ENCODE measurements at places on chromosomes 2 and 18. TPM values are rescaled to one million over a fixed set of nuclear protein-coding genes. Genes with fewer than 3 reads are reported as not detected.

DNA sequence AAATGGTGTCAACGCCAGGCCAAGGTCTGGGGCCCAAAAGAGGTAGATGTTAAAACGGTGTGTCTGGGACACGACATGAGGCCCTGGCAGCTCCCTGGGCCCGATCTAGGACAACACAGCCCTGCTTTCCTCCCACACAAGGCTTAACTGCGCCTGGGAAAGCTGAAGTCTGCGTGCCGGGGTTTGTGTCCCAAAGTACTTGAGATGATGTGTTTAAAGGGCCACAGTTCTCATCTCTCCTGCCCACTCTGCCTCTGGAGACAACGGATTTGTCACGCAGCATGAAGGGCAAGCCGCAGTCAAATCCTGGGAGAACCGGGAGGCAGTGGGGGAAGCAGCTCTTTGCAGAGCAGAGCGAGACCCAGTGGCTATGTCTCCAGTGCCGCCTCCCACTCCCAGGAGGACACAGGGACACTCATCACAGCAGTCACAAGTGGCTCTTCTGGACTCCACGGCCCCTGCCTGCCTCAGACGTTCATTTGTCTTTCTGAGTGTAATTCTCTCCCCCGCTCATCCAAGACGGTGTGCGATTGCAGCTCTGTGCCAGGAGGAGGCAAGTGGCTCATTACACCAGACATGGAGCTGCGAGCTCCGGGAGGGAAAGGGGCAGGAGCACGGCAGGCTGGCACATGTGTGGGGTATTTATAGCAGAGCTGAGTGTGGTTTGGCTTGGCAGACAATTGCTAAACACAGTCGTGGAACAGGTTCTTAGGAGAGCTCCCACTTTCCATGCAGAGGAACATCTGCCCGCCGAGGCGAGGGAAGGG is 57.7 kb upstream of the SEMA4C start:
- peaks cover 23% of the 10 kb centered on the region for H3K4me1 ChIP-seq
- no peak for DNase-seq
- peaks cover 38% of the 10 kb centered on the region for H3K27me3 ChIP-seq

The LOXHD1 gene
- 0.35 TPM for total RNA-seq

DNA sequence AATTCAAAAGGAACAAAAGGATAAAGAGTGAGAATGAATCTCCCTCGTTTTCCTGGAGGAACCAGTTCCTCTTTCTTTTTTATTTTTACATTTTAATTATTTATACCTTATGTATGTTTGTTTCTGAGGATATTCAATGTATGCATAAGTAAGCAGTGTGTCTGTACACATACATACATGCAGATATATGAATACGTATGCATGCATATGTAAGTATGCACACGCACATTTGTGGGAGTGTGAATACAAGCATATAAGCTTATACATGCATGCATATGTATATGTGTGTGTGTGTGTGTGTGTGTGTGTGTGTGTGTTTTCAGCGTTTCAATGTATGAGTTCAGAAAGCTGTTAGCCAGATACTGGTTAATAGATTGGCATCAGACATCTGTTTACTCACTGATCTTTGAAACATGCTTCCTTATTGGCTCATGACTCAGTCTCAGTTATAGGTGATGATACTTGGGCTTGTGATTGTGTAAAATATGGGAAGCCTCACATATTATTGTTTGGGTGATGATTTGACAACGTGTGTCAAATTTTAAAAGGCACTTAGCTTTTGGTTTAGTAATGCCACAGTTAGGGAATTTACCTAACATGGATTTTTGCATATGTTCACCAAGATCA is 279.7 kb upstream of the TRIB2 start:
- no peak overlapping the region for H3K4me3 ChIP-seq
- H3K27ac ChIP-seq, result no peak overlapping the region
- peaks cover 31% of the 10 kb centered on the region for H3K4me1 ChIP-seq
- no peak for DNase-seq

The CACNB4 gene
- total RNA-seq, result 6.9 TPM

The CIB4 gene
- not detected for total RNA-seq

GRCh38 chr2:6780765-6781274 is 84.9 kb downstream of the CMPK2 start:
- no peak for DNase-seq
- no peak overlapping the region for H3K4me3 ChIP-seq
- peaks cover 11% of the 10 kb centered on the region for H3K27me3 ChIP-seq
- H3K36me3 ChIP-seq, result peaks cover 76% of the 10 kb centered on the region
- no peaks in the 10 kb centered on the region for H3K4me1 ChIP-seq
- H3K27ac ChIP-seq, result no peak overlapping the region

DNA sequence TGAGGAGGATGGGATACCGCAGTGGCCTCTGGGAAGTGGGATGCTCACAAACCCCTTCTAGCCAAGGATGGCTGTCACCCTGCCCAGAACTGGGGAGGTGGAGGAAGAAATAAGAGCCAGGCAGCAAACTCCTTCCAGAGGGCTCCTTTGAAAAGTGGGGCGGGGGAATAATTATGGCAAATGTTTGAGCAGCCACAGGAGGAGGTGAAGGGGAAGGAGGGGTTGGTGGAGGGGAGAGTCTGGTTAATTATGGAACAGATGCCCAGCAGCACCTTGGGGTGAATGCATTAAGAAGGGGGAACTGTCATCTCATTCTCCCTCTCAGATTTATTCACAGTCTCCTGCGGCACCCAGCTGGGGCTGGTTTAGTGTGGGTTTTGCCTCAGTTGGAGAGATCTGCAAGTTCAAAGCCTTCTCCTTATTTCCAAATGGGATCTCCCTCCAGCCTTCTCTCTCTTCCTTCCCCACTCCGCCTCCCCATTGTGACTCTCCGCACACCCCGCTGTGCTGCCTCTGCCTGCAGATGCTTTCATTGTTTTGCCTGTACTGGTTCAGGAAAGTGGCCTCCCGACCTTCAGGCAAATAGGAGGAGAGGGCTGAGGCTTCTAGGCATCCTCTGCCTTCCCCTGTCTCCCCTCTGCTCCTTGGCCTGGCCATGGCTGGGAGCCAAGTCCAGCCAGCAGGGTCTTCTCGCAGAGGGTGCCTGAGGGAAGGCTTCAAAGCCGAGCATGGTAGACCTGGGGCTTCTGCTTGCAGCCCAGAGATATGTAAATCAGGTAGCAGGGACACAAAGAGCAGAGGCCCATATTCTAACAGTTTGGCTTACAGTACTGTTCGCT is 457.2 kb upstream of the MEX3C start:
- peak; percentile 75 for DNase-seq
- H3K4me1 ChIP-seq, result peaks cover 51% of the 10 kb centered on the region
- peak overlapping the region; percentile 73 for H3K27ac ChIP-seq
- no peaks in the 10 kb centered on the region for H3K27me3 ChIP-seq
- H3K4me3 ChIP-seq, result peak overlapping the region; percentile 29

DNA sequence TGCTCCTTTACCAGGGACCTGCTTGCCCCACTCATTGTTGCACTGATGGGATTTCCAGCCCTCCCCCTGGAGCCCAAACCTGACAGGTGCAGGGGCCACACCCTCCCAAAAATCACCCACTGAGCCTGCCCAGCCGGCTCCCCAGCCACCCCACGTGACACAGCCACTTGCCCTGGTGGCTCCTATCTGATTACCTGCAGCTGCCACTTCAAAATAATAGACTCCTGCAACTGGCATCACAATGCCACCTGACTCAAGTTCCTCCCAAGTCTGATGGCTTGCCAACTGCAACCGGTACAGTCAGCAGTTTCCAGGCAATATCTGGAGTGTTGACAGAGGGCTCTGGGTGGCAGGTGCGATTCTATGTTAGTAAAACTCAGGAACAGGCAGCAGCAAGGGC is 66.2 kb downstream of the CRACDL start:
- H3K4me1 ChIP-seq, result peaks cover 18% of the 10 kb centered on the region
- H3K4me3 ChIP-seq, result no peak overlapping the region
- H3K27ac ChIP-seq, result no peak overlapping the region
- no peaks in the 10 kb centered on the region for H3K36me3 ChIP-seq

GRCh38 chr2:111168528-111169239 is 48.0 kb downstream of the BCL2L11 start:
- H3K27me3 ChIP-seq, result no peaks in the 10 kb centered on the region
- no peak overlapping the region for H3K4me3 ChIP-seq
- H3K4me1 ChIP-seq, result peaks cover 34% of the 10 kb centered on the region
- no peak for DNase-seq
- H3K36me3 ChIP-seq, result peaks cover 14% of the 10 kb centered on the region

DNA sequence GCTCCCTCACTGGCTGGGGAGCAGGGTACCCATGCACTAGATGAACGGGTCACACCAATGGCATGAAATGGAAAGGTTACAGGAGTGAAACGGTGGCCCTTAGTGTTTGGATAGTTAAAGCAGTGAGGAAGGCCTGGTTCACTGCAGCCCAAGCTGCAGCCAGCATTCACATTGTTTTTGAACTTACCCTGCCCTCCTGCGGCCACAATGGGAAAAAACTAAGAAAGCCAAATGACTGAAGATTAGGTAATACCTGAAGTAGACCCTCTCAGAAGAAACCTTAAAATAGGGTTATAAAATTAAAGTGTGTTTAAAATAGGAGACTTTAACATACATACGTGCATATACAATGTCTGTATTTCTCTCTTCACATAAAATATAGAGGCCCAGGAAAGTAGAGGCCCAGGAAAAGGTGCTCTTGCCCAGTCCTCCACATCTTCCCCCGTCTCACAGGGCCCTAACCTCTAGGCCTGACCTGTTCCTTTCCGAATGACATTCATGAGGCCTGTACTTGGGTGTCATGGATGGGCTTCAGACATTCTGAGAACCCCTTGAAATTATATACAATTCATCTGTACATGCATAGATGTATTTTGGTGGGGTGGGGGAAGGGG is 33.3 kb downstream of the DOK1 start:
- peak overlapping the region; percentile 37 for H3K27ac ChIP-seq
- DNase-seq, result peak; percentile 61
- H3K36me3 ChIP-seq, result no peaks in the 10 kb centered on the region

- no peak for DNase-seq
- no peak overlapping the region for H3K4me3 ChIP-seq
- H3K4me1 ChIP-seq, result no peaks in the 10 kb centered on the region
- H3K27me3 ChIP-seq, result no peaks in the 10 kb centered on the region
- peaks cover 51% of the 10 kb centered on the region for H3K36me3 ChIP-seq
- no peak overlapping the region for H3K27ac ChIP-seq
These were observed 161.8 kb downstream of the DCDC2C start for GRCh38 chr2:3864943-3865865.

- no peaks in the 10 kb centered on the region for H3K4me1 ChIP-seq
- H3K27me3 ChIP-seq, result no peaks in the 10 kb centered on the region
- no peak overlapping the region for H3K4me3 ChIP-seq
- H3K36me3 ChIP-seq, result peaks cover 5% of the 10 kb centered on the region
- DNase-seq, result no peak
These were observed 57.5 kb downstream of the DTNA start for GRCh38 chr18:34767601-34768027.

DNA sequence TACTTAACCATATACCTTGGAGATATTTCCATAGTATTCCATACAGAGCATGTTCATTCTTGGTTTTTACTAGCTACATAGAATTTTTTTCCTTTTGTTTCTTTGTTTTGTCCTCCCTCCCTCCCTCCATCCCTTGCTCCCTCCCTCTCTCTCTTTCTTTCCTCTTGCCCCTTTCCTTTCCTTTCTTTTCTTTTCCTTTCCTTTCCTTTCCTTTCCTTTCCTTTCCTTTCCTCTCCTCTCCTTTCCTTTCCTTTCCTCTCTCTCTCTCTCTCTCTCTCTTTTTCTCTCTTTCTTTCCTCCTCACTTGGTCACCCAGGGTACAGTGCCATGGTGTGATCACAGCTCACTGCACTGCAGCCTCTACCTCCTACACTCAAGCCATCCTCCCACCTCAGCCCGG is 28.3 kb downstream of the RPL37A start:
- H3K36me3 ChIP-seq, result peaks cover 28% of the 10 kb centered on the region
- no peak overlapping the region for H3K4me3 ChIP-seq
- H3K27me3 ChIP-seq, result no peaks in the 10 kb centered on the region
- peaks cover 16% of the 10 kb centered on the region for H3K4me1 ChIP-seq
- DNase-seq, result no peak
- H3K27ac ChIP-seq, result no peak overlapping the region

DNA sequence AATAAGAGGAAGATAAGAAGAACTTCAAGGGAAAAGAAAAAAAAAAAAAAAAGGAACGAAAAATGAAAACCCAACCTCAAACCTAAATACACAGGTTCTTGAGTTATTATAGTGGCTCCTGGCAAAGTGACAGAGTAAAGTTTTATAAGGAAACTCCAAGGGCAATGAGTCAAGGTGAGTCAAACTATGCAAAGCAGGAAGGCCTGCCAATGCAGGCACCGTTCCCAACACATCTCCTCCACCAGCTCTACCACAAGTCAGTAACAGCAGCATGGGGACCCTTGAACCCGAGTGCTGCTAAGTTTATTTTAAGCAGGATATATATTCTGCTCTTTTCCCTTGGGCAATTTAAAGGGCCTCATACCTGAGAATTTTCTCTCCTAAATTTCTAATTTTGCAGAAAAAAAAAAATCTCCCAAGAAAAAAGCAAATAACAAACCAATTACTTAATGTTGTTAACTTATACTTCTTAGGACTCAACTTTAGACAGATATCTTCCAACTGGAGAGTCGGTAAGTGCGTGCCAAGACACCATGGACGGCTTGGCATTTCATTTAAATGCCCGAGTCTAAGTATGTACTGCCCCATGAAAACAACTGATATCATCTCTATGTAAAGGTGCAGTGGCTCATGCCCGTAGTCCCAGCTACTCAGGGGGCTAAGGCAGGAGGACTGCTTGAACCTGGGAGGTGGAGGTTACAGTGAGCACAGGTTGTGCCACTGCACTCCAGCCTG is 75.7 kb upstream of the TFCP2L1 start:
- no peaks in the 10 kb centered on the region for H3K27me3 ChIP-seq
- peaks cover 27% of the 10 kb centered on the region for H3K36me3 ChIP-seq
- DNase-seq, result no peak
- no peak overlapping the region for H3K4me3 ChIP-seq
- H3K4me1 ChIP-seq, result no peaks in the 10 kb centered on the region

DNA sequence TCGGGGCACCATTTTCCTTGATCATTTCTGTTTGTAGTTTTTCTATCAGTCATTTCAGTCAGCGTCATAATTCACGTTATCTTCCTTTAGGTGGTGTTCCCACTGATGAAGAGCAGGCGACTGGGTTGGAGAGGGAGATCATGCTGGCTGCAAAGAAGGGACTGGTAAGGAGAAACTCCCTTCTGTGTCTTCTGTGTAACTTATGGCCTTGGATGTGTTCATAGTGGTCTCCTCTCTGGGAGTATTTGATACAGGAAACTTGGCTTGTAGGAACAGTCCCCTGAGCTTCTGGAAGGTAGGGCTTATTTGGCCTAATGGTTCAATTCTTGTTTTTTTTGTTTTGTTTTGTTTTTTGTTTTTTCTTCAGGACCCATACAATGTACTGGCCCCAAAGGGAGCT is 1.1 kb downstream of the COX5B start:
- no peaks in the 10 kb centered on the region for H3K27me3 ChIP-seq
- peak overlapping the region; percentile 98 for H3K4me3 ChIP-seq
- peaks cover 32% of the 10 kb centered on the region for H3K36me3 ChIP-seq
- peaks cover 5% of the 10 kb centered on the region for H3K4me1 ChIP-seq
- H3K27ac ChIP-seq, result peak overlapping the region; percentile 78
- DNase-seq, result no peak

The CHRND gene
- total RNA-seq, result 0.07 TPM

DNA sequence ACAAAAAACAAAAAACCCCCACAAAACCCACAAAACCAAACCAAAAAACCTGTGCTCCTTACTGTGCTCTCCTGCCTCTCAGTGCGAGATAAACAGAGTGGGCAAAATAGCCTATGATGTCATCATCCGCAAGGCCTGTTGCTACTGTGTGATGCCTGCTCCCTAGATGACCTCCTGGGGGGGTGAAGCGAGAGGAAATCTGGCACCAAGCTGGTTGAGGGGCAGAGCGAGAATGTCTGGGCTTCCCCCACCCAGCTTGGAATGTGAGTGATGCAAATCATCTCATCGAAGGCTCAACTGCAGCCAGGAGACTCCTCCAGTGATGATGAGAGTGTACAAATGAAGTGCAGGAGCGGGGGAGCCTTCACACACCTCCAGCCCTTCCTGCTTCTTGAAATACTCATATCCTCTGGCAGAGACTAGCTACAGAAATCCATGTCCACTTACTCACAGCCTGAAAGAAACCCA is 57.7 kb upstream of the MAP4K3 start:
- no peaks in the 10 kb centered on the region for H3K27me3 ChIP-seq
- DNase-seq, result peak; percentile 29
- H3K4me3 ChIP-seq, result no peak overlapping the region
- H3K27ac ChIP-seq, result peak overlapping the region; percentile 57

The CNDP1 gene
- 0.11 TPM for total RNA-seq
